ENCODE measurements at places on chromosomes 2 and 18. TPM values are rescaled to one million over a fixed set of nuclear protein-coding genes. Genes with fewer than 3 reads are reported as not detected.
A peak's percentile ranks its signal among the peaks of the same experiment; 100 is the strongest.

DNA sequence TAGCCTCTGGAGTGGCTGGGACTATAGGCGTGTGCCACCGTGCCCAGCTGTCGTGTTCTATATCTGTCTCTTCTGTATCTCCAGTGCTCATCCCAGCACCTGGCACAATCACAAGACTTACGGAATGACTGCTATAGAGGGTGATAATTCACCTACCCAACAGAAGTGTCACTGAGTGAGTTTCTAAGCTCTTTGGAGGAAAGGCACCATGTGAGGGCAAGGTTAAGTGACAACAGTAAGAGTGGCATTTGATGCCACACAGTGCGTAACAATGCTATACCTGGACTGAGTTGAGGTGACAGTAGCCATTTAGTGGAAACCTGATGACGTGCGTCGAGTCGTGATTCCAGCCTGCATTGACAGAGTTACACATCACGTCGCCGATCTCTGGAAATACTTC is 89.0 kb downstream of the KCTD1 start:
- DNase-seq = no peak

IL1F10 gene
- total RNA-seq = not detected

- DNase-seq = no peak
These were observed 69.8 kb downstream of the BABAM2 start for GRCh38 chr2:27960237-27960912.

ST6GAL2 gene
- total RNA-seq = 12.8 TPM

GRCh38 chr2:134193006-134193405 is 60.9 kb upstream of the MGAT5 start:
- DNase-seq = no peak

GRCh38 chr2:121018136-121019061 is 266.6 kb downstream of the TFCP2L1 start:
- peak; percentile 66 for DNase-seq

GRCh38 chr18:12615748-12616147 is 42.2 kb downstream of the SPIRE1 start:
- DNase-seq = no peak

GRCh38 chr2:96353606-96354101 is 18.1 kb downstream of the NCAPH start:
- no peak for DNase-seq

DNA sequence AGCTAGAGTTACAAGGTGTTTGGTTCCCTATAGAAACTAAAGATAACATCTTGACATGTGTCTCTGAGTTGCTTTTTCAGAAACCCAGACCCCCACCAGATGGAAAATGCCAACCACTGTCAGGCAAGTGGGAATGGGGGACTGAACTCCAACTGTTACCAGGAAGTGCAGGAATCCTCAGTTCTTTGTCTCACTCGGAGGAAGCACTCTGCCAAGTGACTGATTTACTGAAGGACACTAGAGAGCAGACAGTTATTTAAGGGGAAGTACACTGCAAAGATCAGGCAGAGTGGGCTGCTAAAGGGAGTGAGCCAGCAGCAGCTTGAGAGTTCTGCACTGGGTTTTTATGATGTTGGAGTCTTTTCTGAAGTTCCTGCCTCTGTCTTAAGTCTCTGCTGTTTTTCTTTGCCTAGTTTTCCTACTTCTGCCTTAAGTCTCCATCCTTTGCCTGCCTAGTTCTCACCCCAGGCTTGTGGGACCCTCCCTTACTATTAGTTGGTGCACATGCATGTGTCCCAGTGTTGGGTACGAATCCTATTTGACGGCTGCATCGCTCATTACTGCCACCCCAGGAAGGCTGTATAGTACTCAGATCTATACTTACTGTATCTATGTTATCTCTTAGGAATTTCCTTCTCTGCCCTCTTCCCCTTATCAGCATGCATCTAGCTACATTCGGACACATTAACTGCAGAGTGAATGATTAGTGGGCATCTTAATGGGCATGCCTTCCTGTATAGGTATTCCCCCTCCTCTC is 97.1 kb downstream of the TEX51 start:
- no peak for DNase-seq

- no peak for DNase-seq
These were observed 24.9 kb downstream of the PELI1 start for GRCh38 chr2:64119369-64119768.

EVX2 gene
- total RNA-seq = not detected

- DNase-seq = peak; percentile 5
These were observed 166.0 kb downstream of the LCLAT1 start for GRCh38 chr2:30613001-30613400.

DNA sequence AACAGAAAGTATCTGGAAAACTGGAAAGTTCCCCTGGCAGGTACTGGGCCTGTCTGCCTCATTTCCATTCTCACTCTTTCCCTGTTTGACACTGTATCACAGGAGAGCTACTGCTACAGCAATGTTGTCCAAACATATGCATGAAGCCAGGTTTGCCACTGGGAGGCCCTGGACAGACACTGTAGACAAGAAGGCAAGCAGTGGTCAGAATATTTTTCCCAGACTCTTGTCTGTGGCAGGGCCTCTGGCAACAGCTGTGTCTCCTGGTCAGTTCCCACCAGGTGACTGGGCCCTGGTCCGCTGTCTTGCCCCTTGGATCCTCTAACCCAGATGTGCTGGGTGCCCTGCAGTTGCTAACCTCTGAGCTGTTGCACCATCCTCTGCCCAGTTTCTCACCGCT is 178.9 kb upstream of the FANCL start:
- no peak for DNase-seq

KIF5C gene
- total RNA-seq = 53.0 TPM

GRCh38 chr2:68726100-68726499 is 8.5 kb upstream of the ARHGAP25 start:
- DNase-seq = no peak

ENOSF1 gene
- 29.7 TPM for total RNA-seq

- DNase-seq = no peak
These were observed 64.0 kb downstream of the NXPH2 start for GRCh38 chr2:138716183-138716582.

- no peak for DNase-seq
These were observed 38.3 kb upstream of the RNU4ATAC start for GRCh38 chr2:121492409-121492808.

DNA sequence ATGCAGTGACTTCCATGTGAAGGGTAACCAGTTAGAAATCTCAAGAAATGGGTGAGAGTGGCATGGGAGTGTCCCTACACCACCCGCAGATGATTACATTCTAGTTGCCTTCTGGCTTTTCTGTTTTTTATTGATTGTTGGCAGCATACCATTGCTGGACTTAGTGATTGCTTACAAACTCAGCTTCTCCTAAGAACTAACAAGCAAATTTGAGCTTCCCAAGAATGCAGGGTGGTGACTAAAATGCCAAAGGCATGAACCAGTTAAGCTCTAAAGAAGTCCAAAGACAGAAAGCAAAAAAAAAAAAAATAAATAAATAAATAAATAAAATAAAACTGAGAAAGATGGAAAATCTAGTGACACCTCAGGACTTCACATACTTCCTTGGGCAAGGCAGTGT is 245.5 kb upstream of the PARD3B start:
- no peak for DNase-seq

- no peak for DNase-seq
These were observed 55.9 kb downstream of the ZFP36L2 start for GRCh38 chr2:43170405-43171105.

- no peak for DNase-seq
These were observed 74.9 kb downstream of the ANTXR1 start for GRCh38 chr2:69087912-69088240.

- peak; percentile 85 for DNase-seq
These were observed 220.4 kb downstream of the ZNF516 start for GRCh38 chr18:76274468-76275289.

- DNase-seq = no peak
These were observed 1.6 kb upstream of the HOXD3 start for GRCh38 chr2:176155356-176156044.

- DNase-seq = peak; percentile 86
These were observed at the start of gene VPS54 for GRCh38 chr2:64019083-64019974. Gene VPS54, minus strand, starts transcription at chr2:64019428. Its CDS starts 35,429 bp downstream, at chr2:63983999.

Data from neural progenitor cell (in vitro differentiated cells).